ENCODE measurements at places on chromosomes 6 and 20. TPM values are rescaled to one million over a fixed set of nuclear protein-coding genes. Genes with fewer than 3 reads are reported as not detected.

DNA sequence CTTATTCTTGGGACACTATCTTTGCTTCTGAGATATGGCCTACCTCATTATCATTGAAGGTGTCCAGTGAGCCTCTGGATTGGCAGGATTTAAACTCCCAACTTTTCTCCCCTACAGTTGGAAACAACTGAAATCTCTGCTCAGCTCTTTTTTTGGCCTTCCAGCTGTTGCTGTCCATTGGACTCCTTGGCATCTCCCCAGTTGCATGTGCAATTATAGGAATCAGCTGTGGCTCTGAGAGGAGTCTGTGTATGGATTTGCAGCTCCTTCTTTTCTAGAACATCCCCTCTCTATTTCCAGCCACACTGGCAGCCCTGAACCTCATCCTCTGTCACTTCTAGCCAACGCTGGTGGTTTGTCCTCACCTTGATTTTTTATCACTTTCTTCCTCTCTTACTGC lies 21.2 kb downstream of the RAB22A start:
- H3K4me1 ChIP-seq = no peaks in the 10 kb centered on the region
- DNase-seq = no peak
- H3K4me3 ChIP-seq = no peak overlapping the region
- no peaks in the 10 kb centered on the region for H3K36me3 ChIP-seq
- no peak overlapping the region for H3K27ac ChIP-seq
- H3K27me3 ChIP-seq = no peaks in the 10 kb centered on the region

DNA sequence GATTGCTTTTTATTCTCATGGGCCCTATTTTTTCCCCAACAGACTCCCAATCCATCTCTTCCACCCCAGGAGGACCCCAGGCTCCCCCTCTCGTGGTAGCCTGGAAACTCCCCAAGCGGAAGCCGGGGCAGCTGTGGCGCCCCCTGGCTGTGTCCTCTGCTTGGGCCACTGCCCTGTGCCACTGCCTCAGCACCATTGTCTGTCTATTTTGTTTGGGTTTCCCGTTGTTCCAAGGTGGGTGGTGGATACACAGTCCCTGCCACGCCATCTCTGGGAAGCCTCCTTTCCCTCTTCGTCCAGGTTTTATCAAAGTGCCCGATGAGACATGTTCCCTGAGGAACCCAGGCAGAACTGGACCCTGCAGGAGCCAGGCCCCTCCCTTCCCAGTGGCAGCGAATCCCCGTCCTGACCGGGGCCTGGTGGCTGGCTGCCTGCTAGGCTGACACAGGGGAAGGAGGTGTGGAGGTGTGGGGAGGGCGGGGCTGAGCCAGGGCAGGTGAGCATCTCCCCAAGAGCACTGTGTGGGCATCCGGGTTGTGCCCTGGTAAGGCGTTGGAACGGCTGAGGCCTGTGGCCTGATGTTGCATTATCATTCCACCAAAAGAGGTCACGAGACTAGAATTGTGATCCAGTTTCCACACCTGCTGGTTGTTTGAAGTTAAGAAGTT lies 228.2 kb downstream of the CDH4 start:
- H3K4me1 ChIP-seq = no peaks in the 10 kb centered on the region
- no peak overlapping the region for H3K27ac ChIP-seq
- no peaks in the 10 kb centered on the region for H3K27me3 ChIP-seq
- DNase-seq = no peak

DNA sequence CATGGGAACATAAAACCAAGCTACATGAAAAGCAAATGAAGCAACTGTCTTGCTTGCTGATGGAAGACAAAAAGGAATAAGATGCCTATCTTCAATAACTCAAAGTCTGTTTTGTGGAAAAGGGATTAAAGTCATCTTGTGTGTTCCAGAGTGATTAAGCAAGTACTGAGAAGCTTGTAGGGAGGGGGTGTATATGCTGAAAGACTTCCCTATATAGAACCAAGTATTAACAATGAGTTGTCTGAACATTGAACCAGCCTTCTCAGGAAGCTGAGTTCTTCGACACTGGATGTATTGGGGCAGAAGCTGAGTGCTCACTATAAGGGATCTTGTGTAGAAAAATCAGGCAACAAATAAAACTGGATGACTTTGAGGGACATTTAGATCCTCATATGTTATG lies 451.8 kb downstream of the CD83 start:
- no peak overlapping the region for H3K4me3 ChIP-seq
- no peaks in the 10 kb centered on the region for H3K36me3 ChIP-seq
- peaks cover 2% of the 10 kb centered on the region for H3K27me3 ChIP-seq
- DNase-seq = no peak

DNA sequence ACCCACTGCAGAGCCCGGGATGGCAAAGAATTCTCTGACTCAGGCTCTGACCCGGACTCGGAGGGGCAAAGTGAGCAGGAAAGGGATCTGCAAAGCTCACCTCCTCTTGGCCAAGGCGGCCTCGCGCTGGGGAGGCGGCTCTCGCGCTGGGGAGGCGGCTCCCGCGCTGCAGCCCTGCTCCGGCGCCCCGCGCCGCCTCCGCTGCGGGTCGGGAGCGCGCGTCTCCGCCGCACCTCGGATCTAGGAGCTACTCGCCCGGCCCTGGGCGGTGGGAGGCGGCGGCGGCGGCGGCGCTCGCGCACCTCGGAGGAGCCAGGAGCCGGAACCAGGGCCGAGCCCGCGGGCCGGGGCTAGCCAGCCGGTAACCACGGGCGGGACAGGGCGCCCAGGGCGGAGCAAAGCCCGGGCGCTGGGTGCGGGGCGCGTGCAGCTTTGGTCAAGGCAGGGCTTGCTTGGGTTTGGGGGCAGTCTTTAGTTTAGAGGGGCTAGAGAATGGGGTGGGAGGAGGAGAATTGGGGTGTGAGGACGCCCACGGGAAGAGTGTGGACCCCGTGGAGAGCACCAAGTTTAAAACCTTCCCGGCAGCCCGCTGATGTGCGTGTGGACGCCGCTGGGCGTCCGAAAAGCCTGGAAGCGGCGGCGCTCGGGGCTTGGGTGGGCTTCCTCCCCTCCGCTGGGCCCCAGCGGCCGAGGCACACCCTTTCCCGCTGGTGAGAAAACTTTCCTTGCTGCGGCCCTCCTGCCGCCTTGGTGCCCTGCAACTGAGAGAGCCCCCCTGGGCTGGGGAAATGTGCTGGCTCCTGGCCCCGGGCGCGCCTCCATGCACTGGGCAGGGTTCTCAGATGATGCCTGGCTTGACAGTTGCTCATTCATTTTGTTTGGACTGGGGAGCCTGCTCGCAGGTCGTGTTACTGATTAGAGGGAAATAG lies at the start of gene MRAP2:
Gene MRAP2 (plus strand): TSS at position 250 of the 929 bp plus-strand sequence. CDS start 21,547 bp downstream, outside the sequence.
- no peaks in the 10 kb centered on the region for H3K36me3 ChIP-seq
- H3K27ac ChIP-seq = peak within 1 kb of the TSS; percentile 36
- no peaks in the 10 kb centered on the region for H3K27me3 ChIP-seq
- H3K4me1 ChIP-seq = peaks cover 5% of the 10 kb centered on the region

Gene BMP5
- 0.45 TPM for total RNA-seq

DNA sequence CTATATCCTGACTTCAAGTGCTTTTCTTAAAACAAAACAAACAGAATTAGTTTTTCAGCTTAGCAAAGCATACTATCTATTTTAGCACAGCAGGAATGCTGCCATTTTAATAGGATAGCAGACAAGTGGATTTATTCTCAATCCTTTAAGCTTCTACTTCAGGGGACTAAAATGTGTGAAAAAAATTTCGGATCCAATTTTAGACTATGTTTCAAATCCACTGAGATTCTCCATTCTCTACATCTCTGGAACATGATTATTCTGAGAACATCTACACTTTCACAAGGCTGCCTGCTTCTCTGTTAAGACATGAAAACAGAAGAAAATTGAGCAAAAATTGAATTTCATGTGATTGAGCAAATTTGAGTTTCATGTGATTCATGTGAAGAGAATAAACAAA lies 1321.3 kb downstream of the HACE1 start:
- no peak overlapping the region for H3K27ac ChIP-seq
- H3K4me3 ChIP-seq = no peak overlapping the region
- H3K27me3 ChIP-seq = no peaks in the 10 kb centered on the region
- H3K4me1 ChIP-seq = no peaks in the 10 kb centered on the region
- DNase-seq = no peak

GRCh38 chr6:135693811-135694370 lies 157.6 kb upstream of the PDE7B start:
- peaks cover 1% of the 10 kb centered on the region for H3K27me3 ChIP-seq
- DNase-seq = no peak
- no peak overlapping the region for H3K4me3 ChIP-seq
- H3K27ac ChIP-seq = no peak overlapping the region
- H3K36me3 ChIP-seq = no peaks in the 10 kb centered on the region
- no peaks in the 10 kb centered on the region for H3K4me1 ChIP-seq

Measured in aorta (tissue), 5 donors.